GM23248 (cell line): ENCODE measurements at places on chromosomes 13 and 19. TPM values are rescaled to one million over a fixed set of nuclear protein-coding genes. Genes with fewer than 3 reads are reported as not detected.

The RASAL3 gene
- not detected in 2 replicates for total RNA-seq

DNA sequence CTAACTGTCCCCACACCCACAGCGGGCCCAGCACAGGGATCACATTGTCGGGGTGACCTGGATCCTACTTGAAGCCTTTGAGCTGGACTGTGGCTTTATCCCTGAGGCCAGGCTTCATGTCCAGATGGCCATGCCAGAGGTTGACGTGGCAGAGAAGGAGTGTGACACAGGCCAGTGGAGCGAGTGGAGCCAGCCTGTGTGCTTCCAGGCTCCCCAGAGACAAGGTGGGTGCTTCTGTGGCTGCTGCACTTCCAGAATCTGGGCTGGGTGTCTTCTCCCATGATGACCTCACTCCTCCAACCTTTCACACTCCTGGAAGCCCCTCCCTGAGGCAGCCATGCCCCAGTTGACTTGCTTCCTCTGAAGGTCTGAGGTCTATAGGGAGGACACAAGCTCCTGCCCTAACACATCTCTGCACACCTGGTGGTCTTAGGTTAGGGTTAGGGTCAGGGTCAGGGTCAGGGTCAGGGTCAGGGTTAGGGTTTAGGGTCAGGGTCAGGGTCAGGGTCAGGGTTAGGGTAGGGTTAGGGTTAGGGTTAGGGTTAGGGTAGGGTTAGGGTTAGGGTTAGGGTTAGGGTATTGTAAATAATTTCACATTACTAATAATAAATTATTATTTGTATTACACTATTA lies 13.1 kb upstream of the MZF1 start:
- H3K4me1 ChIP-seq: peaks cover 15% of the 10 kb centered on the region
- H3K27me3 ChIP-seq: no peaks in the 10 kb centered on the region
- DNase-seq: peak; percentile 15
- H3K27ac ChIP-seq: peak overlapping the region; percentile 85
- H3K4me3 ChIP-seq: no peak overlapping the region

- H3K4me1 ChIP-seq: no peaks in the 10 kb centered on the region
- DNase-seq: no peak
- H3K27me3 ChIP-seq: no peaks in the 10 kb centered on the region
- no peak overlapping the region for H3K27ac ChIP-seq
- no peak overlapping the region for H3K4me3 ChIP-seq
These were observed 569.7 kb upstream of the SLITRK6 start for GRCh38 chr13:86368924-86369323.

DNA sequence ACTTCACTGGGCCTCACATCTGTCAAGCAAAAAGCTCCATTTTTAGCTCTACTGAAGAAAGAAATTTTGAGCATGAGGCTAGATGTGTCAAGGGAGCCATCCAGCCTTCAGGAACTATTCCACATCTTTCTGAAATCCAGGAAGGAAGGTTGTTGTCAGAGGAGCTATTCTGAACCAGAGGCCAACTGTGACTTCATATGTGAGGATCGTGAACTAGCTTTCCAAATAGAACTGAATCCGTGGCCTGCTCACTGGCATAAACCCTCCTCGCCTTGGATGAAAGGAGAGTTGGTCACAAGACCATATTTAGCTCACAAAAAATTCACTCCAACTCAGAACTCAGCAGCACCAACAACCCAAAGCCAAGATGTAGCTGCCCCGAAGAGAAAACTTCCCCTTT lies 195.8 kb downstream of the FOXO1 start:
- DNase-seq: peak; percentile 56
- no peak overlapping the region for H3K27ac ChIP-seq
- no peaks in the 10 kb centered on the region for H3K27me3 ChIP-seq
- H3K4me1 ChIP-seq: no peaks in the 10 kb centered on the region
- no peak overlapping the region for H3K4me3 ChIP-seq

- peaks cover 8% of the 10 kb centered on the region for H3K4me1 ChIP-seq
- no peak overlapping the region for H3K4me3 ChIP-seq
- DNase-seq: no peak
- no peaks in the 10 kb centered on the region for H3K36me3 ChIP-seq
- no peaks in the 10 kb centered on the region for H3K27me3 ChIP-seq
These were observed 1.7 kb downstream of the IL4I1 start for GRCh38 chr19:49894879-49895565.

DNA sequence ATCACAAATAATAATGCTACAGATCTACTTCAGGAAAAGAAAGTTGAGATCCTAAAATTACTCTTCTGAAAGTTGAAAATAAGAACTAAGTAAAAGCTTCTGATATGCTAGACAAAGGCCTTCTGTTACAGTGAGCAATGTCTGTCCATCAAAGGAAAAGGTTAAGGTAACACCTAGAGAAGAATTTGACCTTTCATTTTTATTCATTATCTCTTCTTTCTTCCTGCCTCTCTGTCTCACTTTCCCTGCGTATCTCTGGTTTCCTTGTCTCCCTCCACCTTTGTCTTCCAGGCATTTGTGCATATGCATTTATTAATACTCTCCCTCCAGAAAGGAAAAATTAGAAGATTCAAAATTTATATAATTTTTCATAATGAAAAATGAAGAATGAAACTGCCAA lies 49.0 kb downstream of the ZAR1L start:
- no peak for DNase-seq
- H3K4me3 ChIP-seq: no peak overlapping the region
- H3K4me1 ChIP-seq: peaks cover 10% of the 10 kb centered on the region; the same call in 1 of the 2 replicates
- no peaks in the 10 kb centered on the region for H3K27me3 ChIP-seq

GRCh38 chr13:36345438-36346221 lies 564 bp downstream of the SPART start:
- DNase-seq: peak; percentile 94
- peak overlapping the region; percentile 93 for H3K4me3 ChIP-seq
- H3K36me3 ChIP-seq: no peaks in the 10 kb centered on the region
- peaks cover 37% of the 10 kb centered on the region for H3K4me1 ChIP-seq

GRCh38 chr19:42274065-42274682 lies 5.1 kb downstream of the CIC start:
- no peak overlapping the region for H3K4me3 ChIP-seq
- no peak overlapping the region for H3K27ac ChIP-seq
- H3K4me1 ChIP-seq: peaks cover 40% of the 10 kb centered on the region
- H3K36me3 ChIP-seq: no peaks in the 10 kb centered on the region
